ENCODE measurements at places on chromosomes 4 and X.

DNA sequence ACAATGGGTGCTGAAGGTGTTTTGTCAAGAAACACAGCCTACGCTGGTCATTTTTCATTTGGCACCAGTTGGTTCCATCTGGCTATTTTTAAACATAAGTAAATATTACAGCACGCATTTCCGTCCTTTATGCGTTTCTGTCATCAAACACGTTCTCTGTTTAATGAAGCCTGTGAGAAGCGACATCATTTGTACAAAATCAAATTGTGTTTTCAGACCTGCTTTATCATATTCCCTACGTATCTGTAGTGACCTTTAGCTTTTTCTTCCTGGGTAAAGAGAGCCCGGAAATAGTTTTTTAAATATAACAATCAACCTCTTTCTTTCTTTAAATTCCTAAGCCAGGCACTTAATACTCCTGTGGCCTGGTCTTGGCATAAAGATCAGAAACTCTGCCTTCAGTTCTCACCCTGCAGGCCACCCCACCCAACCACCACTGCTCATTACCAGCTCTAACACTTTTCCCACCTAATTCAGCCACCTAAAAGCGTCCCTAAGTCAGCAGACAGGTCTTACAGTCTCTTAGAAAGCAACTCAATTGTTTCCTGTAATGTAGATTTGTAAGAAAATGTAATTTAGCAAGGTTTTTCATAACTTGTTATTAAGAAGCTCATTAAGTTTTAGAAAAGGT, 30.4 kb downstream of the ACSL1 start:
- no peak for DNase-seq

DNA sequence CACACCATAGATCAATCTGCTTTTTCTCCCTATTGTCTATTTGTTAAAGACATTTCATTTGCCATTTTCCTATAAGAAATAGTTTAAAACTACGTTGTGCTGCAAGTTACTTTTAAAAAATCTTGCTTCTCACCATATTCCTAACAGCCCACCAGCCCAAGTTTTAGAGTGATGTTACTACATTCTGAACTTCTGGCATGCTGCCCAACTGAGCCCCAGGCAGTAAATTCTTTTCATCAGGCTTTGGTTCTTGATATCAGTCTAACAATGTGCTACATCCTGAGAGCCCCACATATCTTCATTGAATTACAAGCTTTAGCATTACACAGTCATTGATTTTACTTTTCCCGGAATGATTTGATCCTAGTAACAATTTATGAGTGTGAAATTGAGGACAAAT, 283.8 kb upstream of the IL1RAPL1 start:
- no peak for DNase-seq

DNA sequence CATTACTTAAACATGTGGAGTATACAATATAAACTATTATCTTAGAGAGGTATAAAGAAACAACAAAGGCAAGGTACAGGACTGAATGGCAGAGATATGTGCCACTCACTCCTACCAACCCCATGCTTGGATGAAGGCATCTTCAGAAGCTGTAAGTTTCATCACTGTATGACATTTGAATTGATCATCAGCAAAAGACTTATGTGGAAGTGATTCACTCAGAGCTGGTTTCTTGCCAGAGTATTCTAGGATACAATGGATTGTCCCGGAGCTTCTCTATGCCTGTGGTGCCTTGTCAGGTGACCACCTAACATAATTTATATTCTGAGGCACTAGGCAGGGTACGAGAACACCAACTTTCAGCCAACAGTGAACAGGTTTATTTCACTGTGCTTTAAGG, 392.2 kb downstream of the PPP1R2C start:
- DNase-seq: no peak

- no peak for DNase-seq
These were observed 2012.4 kb upstream of the IGFBP7 start for GRCh38 chr4:59122626-59123025.

DNA sequence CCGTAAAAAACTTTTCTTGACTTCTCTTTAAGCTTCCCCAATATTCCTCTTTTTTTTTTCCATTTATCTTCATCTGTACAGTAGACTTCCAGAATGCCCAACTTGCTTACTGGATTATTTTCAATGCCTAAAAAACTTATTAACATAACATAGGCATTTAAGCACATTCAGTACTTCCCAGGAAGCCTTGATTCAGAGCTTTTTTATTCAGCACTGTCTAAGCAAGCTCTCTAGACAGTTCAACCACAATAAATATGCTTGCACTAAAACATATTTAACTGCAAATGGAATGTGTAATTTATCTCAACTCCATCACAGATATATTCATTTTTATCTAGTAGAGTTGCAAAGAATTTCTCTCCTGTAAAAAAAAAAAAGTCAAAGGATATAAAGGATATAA, 997.8 kb downstream of the ARAP2 start:
- DNase-seq: no peak

GRCh38 chr4:98484031-98484430, 174.4 kb downstream of the TSPAN5 start:
- no peak for DNase-seq

DNA sequence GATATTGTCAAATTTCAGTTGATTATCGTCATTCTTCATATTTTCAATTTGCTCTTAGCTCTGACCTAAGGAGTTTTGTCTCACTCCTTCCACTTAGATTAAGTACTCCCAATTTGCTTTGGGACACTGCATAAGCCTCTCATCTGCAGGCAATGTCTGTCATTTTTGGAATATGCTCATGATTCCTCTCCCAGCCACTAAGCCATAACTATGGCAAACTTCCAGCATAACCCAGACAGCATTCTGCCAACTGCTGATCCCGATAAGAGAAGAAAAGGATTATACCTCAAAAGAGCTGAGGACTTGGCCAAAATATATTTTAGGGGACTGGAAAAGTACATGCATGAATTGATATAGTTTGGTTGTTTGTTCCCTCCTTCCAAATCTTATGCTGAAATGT, 444.4 kb downstream of the GABRG1 start:
- no peak for DNase-seq

DNA sequence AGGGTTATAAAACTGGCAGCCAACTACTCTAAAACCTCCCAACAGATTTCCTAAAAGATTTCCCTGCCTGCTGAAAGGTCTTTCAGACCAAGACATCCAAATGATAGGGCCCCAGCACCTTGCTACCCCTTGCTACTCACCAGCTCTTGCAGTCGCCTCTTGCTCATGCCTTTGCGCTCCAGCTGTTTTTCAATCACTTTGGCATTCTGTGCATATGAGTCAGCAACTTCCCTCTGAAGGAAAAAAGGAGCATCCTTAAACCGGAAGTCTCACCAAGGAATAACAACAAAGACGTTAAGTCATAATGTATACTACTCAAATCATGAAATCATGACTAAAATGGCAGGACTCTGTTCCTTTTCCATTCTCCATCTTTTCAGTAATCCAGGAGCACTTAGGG, 24.0 kb downstream of the STEEP1 start:
- no peak for DNase-seq

DNA sequence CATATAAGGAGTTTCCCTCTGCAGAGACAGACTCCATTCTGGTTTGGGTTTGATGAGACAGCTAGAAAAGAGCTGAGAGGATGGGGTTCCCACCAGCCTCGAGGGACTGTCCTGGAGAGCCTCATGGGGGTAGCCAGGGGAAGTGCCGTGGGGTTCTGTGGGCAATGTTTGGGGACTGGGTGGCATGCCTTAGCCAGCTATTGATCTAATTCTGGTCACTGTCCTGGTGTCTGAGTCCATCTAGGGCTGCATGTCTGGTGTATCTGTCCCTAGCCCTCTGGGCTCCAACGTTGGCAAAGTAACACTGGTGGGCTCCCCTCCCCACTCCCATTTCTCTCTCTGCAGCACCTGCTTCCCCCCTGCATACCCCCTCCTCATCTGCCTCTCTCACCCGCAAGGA, 135.4 kb downstream of the SMIM20 start:
- DNase-seq: no peak

GRCh38 chr4:30172416-30172815, 547.8 kb upstream of the PCDH7 start:
- no peak for DNase-seq

- no peak for DNase-seq
These were observed 334.7 kb upstream of the NR3C2 start for GRCh38 chr4:148776941-148777340.

GRCh38 chr4:5705647-5706320, 2.6 kb downstream of the EVC2 start:
- DNase-seq: no peak

DNA sequence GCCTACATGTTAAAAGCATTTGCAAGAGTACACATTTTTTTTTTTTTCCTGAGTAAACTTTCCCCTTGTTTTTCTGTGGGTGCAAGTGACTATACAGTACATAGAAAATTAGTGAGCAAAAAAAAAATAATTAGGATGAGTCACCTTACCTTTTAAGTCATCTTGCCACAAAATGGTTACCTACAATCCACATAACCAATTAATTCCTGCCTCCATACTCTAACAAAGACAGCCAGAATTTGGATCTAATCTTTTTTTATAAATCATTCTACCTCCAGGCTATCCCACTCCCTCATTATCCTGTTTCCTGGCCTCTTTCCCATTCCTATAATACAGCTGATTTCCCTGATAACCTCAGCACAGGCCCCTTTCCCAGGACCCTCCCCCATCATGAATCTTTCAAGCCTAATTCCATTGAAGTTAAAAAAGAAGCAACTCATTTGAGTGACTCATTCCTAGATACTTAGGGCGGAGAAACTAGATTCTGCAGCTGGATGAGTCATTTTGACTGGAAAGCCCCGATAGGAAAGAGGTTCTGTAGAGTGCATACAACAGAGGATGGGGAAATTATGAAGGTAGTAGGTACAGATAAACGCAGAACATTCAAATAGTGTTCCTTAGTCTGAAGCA, 128.2 kb downstream of the C4orf51 start:
- no peak for DNase-seq

- no peak for DNase-seq
These were observed 1.5 kb downstream of the USP51 start for GRCh38 chrX:55488006-55488592.
